ENCODE measurements at places on chromosomes 1 and 21. TPM values are rescaled to one million over a fixed set of nuclear protein-coding genes. Genes with fewer than 3 reads are reported as not detected.

The WNT2B gene
- polyA plus RNA-seq: 1.3 TPM

The CELA2A gene
- polyA plus RNA-seq: not detected

The OR2T1 gene
- not detected for polyA plus RNA-seq

The GJA8 gene
- not detected for polyA plus RNA-seq

The HSD3B1 gene
- polyA plus RNA-seq: not detected

The AQP10 gene
- not detected for polyA plus RNA-seq

The EPHX1 gene
- 1.6 TPM for polyA plus RNA-seq

The ARPC5 gene
- polyA plus RNA-seq: 22.9 TPM

The LCE1E gene
- polyA plus RNA-seq: not detected

The RNF220 gene
- 10.3 TPM for polyA plus RNA-seq

The PCAT6 gene
- polyA plus RNA-seq: 0.69 TPM

The ATP1B1 gene
- 4,569 TPM for polyA plus RNA-seq

The SH2D1B gene
- not detected for polyA plus RNA-seq

The SRM gene
- 25.3 TPM for polyA plus RNA-seq

The NDUFV3 gene
- 57.9 TPM for polyA plus RNA-seq

The YOD1 gene
- polyA plus RNA-seq: 2.8 TPM

The ASCL5 gene
- not detected for polyA plus RNA-seq

The ELF3 gene
- not detected for polyA plus RNA-seq

The ZSCAN20 gene
- polyA plus RNA-seq: 0.84 TPM

The DLGAP3 gene
- polyA plus RNA-seq: not detected

The SPRR1A gene
- polyA plus RNA-seq: not detected

The KRTAP7-1 gene
- not detected for polyA plus RNA-seq

The TTC22 gene
- not detected for polyA plus RNA-seq

The EIF2D gene
- 4.7 TPM for polyA plus RNA-seq

The SV2A gene
- 65.2 TPM for polyA plus RNA-seq

The FAM177B gene
- 1.0 TPM for polyA plus RNA-seq

The P3H1 gene
- polyA plus RNA-seq: not detected

The OMA1 gene
- polyA plus RNA-seq: 11.5 TPM

The OR2T35 gene
- not detected for polyA plus RNA-seq

The PKP1 gene
- not detected for polyA plus RNA-seq

The ADCY10 gene
- polyA plus RNA-seq: 0.12 TPM

The OR2T2 gene
- not detected for polyA plus RNA-seq

Data from Purkinje cell (primary cell).